NCI-H1930 (cell line): ENCODE measurements at places on chromosomes 1 and 21.

GRCh38 chr1:215911406-215911968 lies 344.4 kb downstream of the KCTD3 start:
- DNase-seq = no peak

DNA sequence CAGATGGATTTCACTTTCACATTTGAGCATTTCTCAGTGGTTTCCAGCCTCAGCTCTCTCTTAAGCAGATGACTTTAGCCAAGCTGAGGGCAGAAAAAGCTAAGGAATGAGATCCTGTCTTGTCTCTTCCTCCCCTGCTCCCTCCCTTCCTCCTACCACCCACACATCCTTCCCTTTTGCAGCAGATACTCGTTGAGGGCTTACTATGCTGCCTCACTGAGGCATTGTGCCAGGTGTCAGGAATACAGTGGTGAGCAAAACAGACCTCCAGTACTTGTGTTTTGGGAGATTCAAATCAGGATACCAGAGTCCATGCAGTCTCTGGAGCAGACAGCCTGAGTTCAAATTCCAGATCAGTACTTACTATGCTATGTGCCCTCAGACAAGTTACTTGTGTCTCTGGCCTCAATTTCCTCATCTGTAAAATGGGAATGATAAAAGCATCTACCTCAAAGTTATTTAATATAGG lies 43.2 kb downstream of the KIF26B start:
- DNase-seq = no peak

- no peak for DNase-seq
These were observed 3.7 kb upstream of the THEM4 start for GRCh38 chr1:151912973-151913372.

DNA sequence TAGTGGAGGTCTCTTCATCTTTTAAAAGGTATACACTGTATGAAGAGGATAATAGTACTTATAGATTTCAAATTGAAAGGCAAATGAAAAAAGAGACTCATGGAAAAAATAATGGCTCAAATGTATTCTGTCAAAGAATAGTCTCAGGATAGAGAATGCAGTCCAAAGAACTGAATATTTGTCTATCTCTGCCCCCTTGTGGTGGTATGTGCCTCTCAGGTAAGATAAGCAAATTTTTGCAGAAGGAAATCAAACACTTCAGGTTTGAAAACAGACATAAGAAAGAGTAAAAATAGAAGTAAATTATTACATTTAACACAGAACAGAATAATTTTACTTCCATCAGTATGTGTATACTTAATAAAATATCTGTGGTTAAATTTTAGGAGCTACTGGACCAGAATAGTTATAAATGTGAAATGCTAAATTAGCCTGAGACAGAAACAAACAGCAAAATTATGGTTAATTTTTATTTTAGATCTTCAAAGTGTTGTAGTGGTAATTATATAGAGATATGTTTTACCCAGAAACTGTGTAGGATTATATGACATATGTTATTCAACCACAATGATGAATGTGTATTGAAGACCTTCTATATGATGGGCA lies 164.4 kb upstream of the PALMD start:
- DNase-seq = peak; percentile 4

DNA sequence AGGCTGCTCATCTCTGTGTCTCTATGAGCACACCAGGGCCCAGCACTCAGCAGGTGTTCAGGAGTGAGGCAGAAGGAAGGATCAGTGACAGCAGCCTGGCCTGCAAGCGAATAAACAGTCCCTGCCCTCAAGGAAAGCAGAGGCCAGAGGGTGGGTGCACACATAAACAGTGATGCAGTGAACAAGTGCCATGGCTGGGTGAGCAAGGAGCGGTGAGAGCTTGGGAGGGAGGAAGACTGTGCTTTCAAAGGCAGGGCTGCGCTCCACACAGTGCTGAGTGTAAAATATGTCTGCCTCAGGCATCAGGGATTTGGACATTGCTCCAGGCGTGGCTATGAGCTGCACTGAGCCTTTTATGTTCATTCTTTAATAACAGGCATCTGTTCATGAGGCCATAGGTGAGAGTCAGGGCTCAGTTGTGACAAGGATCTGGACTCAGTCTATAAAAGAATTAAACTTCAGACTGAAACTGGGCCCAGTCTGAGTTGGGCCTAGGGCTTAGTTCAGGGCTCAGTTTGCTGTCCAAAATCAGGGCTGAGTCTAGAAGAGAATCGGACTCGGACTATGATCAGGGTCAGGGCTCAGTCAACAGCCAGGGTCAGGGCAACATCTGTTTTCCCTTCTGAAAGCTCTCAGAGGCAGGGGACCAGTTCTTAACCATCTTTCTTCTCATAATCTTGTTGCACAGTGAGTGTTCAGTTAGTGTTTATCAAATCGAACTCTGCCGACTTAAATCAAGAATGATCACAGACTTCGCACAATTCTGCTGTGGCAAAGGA lies 213.7 kb downstream of the FOXD2 start:
- DNase-seq = no peak

GRCh38 chr1:158028969-158029368 lies 35.5 kb downstream of the KIRREL1 start:
- DNase-seq = no peak

DNA sequence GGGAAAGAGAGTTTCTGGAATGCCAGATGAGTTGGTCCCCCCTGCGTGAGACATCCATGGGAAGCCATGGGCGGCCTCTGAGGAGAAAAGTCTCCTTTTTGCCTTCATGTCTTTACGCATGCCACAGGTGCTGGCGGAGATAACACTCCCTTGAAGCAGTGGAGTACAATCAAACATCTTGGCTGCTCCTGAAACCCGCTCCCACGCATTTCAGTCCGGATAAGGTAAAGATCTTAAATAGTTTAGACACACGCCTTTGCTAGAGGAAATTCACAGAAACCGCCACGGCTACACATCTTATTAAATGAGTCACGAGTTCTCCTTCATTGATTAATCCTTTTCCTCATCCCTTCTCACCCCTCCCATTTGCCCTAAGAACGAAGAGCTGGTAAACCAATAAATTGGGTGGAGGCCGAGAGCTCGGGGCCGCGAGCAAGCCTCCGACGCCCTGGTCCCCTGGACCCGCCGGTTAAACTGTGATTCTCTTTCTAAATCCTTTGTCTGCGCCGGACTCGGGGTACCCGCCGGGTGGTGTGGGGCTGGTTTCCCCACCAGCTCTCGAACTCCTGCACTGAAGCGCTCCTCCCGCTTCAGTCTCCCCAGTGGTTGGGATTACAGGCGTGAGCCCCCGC lies 6.6 kb upstream of the ZNF669 start:
- no peak for DNase-seq

GRCh38 chr1:68178821-68179490 lies 53.4 kb downstream of the WLS start:
- no peak for DNase-seq

- DNase-seq = no peak
These were observed 132.7 kb upstream of the ARHGEF16 start for GRCh38 chr1:3321559-3322449.

GRCh38 chr1:143497374-143497747 lies 474.4 kb downstream of the FAM72C start:
- DNase-seq = no peak

- no peak for DNase-seq
These were observed 5.1 kb downstream of the USP16 start for GRCh38 chr21:29029524-29029923.

- DNase-seq = no peak
These were observed at the start of gene ERVH48-1 for GRCh38 chr21:42925114-42925926. TSS of gene ERVH48-1 (minus strand) at chr21:42925630. CDS start at chr21:42919006, 6,624 bp downstream.

GRCh38 chr1:182304218-182304617 lies 87.4 kb downstream of the GLUL start:
- DNase-seq = no peak

- no peak for DNase-seq
These were observed 33.1 kb downstream of the LRRC71 start for GRCh38 chr1:156953571-156953970.

GRCh38 chr1:223198628-223198965 lies 55.5 kb upstream of the TLR5 start:
- DNase-seq = no peak

DNA sequence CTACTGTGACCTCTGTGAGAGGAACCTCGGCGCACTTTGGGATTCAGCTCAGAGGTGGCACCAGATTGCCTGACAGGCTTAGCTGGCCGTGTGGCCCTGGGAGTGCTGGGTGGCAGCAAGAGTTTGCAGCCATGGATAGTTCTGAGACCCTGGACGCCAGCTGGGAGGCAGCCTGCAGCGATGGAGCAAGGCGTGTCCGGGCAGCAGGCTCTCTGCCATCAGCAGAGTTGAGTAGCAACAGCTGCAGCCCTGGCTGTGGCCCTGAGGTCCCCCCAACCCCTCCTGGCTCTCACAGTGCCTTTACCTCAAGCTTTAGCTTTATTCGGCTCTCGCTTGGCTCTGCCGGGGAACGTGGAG lies 67.5 kb downstream of the DISC1 start:
- DNase-seq = no peak

- DNase-seq = no peak
These were observed 619.3 kb downstream of the PTPRU start for GRCh38 chr1:29855561-29856160.

DNA sequence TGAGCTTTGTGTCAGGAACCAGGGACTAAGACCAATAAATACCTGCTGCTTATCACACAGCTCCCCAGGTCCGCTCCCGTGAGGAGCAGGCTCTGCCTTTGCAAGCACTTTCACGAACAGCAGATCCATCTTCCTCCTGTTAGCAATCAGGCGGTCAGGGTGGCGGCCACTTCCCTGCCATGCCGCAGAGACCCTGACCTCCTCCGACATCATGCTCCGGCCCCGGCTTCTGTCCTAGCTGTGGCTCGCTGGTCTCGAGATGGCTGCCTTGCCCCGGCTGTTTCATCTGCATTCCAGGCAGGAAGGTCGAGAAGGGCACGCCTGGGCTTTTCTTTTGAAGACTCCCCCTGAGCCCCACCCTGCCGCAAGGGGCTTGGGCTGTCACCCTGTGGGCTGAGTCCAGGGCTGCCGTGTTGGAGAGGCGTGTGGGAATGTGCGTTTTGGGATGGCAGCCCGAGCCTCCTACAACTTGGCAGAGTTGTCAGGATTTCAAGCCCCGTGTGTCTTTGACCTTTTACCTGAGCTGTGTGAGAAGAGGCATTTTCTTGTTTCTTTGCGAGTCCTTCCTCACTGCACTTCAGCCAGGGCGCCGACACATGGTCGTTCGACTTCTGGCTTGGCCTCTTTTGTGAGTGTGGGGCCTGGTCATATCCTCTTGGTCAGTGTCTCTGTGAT lies 59.5 kb downstream of the AGPAT3 start:
- DNase-seq = no peak

- no peak for DNase-seq
These were observed 90.4 kb downstream of the SLC30A10 start for GRCh38 chr1:219837994-219838294.

GRCh38 chr1:12629511-12629956 lies 11.5 kb upstream of the DHRS3 start:
- no peak for DNase-seq

GRCh38 chr1:177229781-177230180 lies 59.0 kb downstream of the BRINP2 start:
- DNase-seq = no peak

- DNase-seq = no peak
These were observed 38.7 kb downstream of the RGS5 start for GRCh38 chr1:163163881-163164582.

DNA sequence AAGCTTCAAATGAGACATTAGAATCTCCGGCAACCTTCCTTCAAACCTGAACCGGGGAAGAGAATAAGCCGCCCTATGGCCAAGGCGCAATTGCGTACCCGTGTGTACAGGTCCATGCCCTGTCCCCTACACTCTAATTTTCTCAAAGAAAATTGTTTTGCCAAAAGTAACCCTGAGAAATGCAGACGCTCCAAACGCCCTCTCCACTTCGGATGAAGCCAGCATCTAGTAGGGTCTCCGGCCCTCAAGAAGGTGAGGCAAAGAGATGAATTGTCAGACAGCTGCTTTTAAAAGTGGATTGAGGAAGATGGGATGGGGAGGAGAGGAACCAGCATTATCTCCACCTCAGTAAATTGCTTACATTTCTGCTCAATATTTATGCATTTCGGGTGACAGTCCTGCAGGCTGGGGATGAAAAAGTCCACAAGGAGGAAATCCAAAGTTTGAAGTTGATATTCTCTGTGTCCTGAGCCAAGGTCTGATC lies 630 bp upstream of the LHX9 start:
- no peak for DNase-seq

DNA sequence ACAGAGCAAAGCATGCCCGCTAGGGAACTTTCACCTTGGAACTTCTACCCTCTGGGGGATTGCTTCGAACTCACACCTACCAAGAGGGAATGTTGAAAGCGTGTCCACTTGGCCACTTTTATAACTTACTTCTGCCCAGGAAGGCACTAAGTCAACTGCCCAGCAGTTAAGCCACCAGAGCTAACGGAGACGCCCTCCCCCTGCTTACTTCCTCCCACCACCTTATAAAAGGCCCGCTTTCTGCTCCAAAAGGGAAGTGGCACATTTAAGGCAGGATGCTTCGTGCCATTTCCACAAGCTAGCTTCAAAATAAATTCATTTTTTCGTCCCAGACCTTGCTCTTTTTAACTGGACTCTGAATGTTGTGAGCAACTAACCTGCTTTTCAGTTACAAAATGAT lies 3.2 kb upstream of the AK2 start:
- no peak for DNase-seq

DNA sequence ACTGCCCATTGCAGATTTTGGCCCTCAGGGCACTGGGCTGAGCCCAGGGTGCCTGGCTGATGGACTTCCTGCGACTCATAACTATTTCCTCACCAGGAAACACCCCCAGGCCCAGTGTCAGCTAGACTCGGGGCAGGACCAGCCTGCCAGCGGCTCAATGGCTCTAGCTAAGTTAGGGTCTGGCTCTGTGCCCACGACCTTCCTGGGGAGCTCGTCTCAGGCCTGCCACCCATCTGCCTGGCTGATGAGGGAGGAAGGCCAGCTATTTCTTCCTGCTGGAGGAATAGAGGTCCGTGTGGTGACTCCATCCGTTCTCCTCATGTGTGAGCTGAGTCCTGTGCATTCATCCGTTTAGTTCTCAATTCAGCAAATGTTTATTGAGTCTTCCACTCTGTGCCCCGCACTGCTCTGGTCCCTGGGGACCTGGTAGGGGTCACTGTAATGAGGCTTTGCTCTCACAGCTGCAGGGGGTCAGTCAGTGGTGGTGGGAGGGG lies 44.5 kb downstream of the KIRREL1 start:
- DNase-seq = no peak

DNA sequence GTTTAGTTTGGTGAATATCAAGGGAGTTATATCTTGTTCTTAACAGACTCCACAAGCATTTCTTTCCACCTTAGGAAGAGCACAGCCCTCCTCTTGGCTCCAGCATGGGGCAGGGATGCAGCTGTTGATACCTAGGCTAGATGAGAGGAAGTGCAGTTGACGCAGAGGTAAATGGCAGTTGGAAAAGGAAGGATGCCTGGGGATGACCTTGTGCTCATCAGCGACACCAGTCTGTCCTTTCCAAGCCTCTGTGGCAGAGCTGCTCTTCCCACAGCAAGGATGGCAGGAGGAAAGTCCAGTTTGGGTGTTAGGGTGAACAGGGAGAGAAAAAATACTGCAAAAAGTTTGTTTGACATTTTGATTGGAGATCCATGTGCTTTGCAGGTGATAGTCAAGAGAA lies 6.2 kb downstream of the PROX1 start:
- peak; percentile 23 for DNase-seq

- DNase-seq = no peak
These were observed 1.0 kb downstream of the TMEM201 start for GRCh38 chr1:9589719-9590157.
